ENCODE measurements at places on chromosomes 11 and 22.

DNA sequence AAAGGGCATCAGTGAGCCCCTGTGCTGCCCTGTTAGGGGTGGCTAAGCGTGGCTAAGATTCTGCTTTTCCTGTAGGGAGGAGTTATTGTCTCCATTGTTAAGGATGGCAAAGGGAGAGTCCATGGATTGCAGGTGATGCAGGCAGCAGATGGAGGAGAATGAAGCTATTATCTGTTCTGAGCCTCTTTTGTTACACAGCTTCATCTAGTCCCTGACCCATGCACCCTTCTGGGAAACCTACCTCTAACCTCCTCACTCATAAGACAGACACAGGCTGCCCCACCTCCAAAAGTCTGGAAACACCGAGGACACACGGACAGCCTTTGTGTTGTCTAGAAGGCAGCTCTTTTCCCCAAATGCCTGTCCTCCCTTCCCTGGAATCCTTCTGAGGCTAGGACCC is 13.7 kb downstream of the SMIM38 start:
- DNase-seq = no peak
- peaks cover 11% of the 10 kb centered on the region for H3K4me1 ChIP-seq
- no peak overlapping the region for H3K4me3 ChIP-seq
- no peaks in the 10 kb centered on the region for H3K27me3 ChIP-seq
- no peaks in the 10 kb centered on the region for H3K36me3 ChIP-seq

DNA sequence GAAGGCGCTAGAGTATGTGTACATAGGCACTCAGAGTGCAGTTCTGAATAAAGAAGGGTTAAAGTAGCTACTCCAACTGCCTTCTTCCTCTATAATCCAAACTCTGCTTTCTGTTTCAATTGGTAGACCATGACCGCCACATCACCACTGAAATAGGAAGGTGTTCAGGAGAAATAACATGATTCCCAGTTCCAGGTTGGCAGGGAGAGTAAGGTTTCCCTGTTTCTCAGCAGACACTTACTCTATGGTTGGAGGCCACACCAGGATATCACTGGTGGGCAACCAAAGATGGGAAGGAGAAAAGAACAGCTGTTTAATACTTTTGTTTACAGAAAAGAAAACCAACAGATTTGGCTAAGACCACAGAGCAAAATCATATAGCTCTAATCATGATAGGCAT is 37.9 kb downstream of the PAK1 start:
- H3K4me3 ChIP-seq = no peak overlapping the region
- no peaks in the 10 kb centered on the region for H3K4me1 ChIP-seq
- DNase-seq = no peak
- H3K27me3 ChIP-seq = no peaks in the 10 kb centered on the region
- no peak overlapping the region for H3K27ac ChIP-seq

GRCh38 chr11:84947970-84948580 is 679.1 kb downstream of the DLG2 start:
- no peaks in the 10 kb centered on the region for H3K27me3 ChIP-seq
- H3K36me3 ChIP-seq = no peaks in the 10 kb centered on the region
- H3K4me3 ChIP-seq = no peak overlapping the region
- H3K27ac ChIP-seq = no peak overlapping the region
- H3K4me1 ChIP-seq = no peaks in the 10 kb centered on the region
- DNase-seq = no peak

DNA sequence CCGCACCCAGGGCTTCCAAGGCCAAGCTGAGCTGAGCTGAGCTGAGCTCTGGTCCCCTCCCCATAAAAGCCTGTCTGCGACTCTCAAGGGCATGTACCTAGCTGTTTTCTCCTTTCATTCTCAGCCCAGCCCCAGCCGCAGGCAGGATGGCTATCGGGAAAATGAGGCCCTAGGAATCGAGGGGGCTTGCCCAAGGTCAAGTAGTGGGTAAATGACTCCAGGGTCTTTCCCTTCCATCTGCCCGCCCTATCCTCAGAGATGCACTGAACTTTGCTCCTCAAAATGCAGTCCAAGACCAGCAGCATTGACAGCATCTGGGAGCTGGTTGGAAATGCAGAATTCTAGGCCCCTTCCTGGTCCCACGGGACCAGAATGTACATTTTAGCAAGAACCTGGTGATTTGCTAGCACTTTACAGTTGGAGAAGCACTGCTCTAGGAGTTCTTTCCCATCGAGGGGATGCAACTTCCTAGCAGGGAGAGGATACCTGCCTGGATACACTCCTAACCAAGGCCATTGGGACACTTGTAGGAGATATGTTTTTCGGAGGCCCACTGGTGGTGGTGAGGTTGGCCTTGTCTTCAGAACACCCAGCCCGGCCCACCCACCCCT is 43.2 kb upstream of the ACCSL start:
- no peak overlapping the region for H3K4me3 ChIP-seq
- peaks cover 9% of the 10 kb centered on the region for H3K4me1 ChIP-seq
- H3K27me3 ChIP-seq = no peaks in the 10 kb centered on the region
- no peaks in the 10 kb centered on the region for H3K36me3 ChIP-seq
- H3K27ac ChIP-seq = no peak overlapping the region

GRCh38 chr11:119816660-119817059 is 87.7 kb upstream of the NECTIN1 start:
- H3K4me3 ChIP-seq = no peak overlapping the region
- no peaks in the 10 kb centered on the region for H3K27me3 ChIP-seq
- no peak for DNase-seq
- no peaks in the 10 kb centered on the region for H3K4me1 ChIP-seq
- no peak overlapping the region for H3K27ac ChIP-seq
- H3K36me3 ChIP-seq = no peaks in the 10 kb centered on the region

GRCh38 chr11:66420671-66421476 is at the start of gene NPAS4:
Gene NPAS4 (plus strand): TSS chr11:66421035. CDS start chr11:66421180, 145 bp downstream.
- H3K4me1 ChIP-seq = peaks cover 22% of the 10 kb centered on the region
- DNase-seq = no peak
- peaks cover 29% of the 10 kb centered on the region for H3K36me3 ChIP-seq
- H3K27me3 ChIP-seq = no peaks in the 10 kb centered on the region
- H3K4me3 ChIP-seq = peak within 1 kb of the TSS; percentile 37
- H3K27ac ChIP-seq = peak within 1 kb of the TSS; percentile 21

- peak overlapping the region; percentile 80 for H3K27ac ChIP-seq
- H3K4me3 ChIP-seq = peak overlapping the region; percentile 4
- no peaks in the 10 kb centered on the region for H3K27me3 ChIP-seq
- peak; percentile 73 for DNase-seq
Observed at GRCh38 chr11:8917157-8917825, 6.3 kb downstream of the AKIP1 start.

DNA sequence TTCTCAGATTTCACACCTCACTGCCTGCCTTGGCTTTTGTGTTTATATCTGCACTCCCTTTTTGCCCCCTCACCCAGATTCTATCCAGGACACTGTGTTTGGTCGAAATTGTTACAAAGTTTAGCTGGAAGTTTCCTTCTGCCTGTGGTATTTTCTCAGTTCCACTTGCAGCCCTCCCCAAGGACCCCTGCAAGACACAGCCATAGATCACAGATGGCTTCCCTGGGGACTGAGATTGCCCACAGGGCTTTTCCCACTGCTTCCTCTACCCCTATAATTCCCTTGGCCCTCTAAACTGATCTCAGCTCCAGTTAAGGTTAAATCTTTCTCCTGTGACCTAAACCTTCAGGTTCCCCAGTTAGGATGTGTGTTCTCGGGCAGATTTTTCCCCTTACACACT is 146.1 kb upstream of the C11orf87 start:
- H3K4me1 ChIP-seq = no peaks in the 10 kb centered on the region
- no peak overlapping the region for H3K4me3 ChIP-seq
- no peak overlapping the region for H3K27ac ChIP-seq
- no peaks in the 10 kb centered on the region for H3K36me3 ChIP-seq
- H3K27me3 ChIP-seq = no peaks in the 10 kb centered on the region

- DNase-seq = no peak
- H3K27me3 ChIP-seq = no peaks in the 10 kb centered on the region
- no peak overlapping the region for H3K27ac ChIP-seq
- H3K4me3 ChIP-seq = no peak overlapping the region
- H3K4me1 ChIP-seq = no peaks in the 10 kb centered on the region
Observed at GRCh38 chr11:120123946-120124345, 14.0 kb downstream of the TRIM29 start.

- H3K36me3 ChIP-seq = no peaks in the 10 kb centered on the region
- H3K4me1 ChIP-seq = peaks cover 11% of the 10 kb centered on the region
- no peaks in the 10 kb centered on the region for H3K27me3 ChIP-seq
- H3K27ac ChIP-seq = peak overlapping the region; percentile 61
- H3K4me3 ChIP-seq = peak overlapping the region; percentile 12
- no peak for DNase-seq
Observed at GRCh38 chr11:79173615-79174014, 267.2 kb downstream of the TENM4 start.

GRCh38 chr11:67632175-67632981 is 2.6 kb upstream of the NUDT8 start:
- no peaks in the 10 kb centered on the region for H3K27me3 ChIP-seq
- no peak for DNase-seq
- peaks cover 6% of the 10 kb centered on the region for H3K4me1 ChIP-seq
- no peak overlapping the region for H3K27ac ChIP-seq

GRCh38 chr22:47678636-47679287 is 916.3 kb downstream of the TBC1D22A start:
- no peaks in the 10 kb centered on the region for H3K4me1 ChIP-seq
- no peaks in the 10 kb centered on the region for H3K27me3 ChIP-seq
- no peak for DNase-seq
- no peak overlapping the region for H3K27ac ChIP-seq

- no peaks in the 10 kb centered on the region for H3K36me3 ChIP-seq
- H3K27me3 ChIP-seq = no peaks in the 10 kb centered on the region
- H3K4me3 ChIP-seq = no peak overlapping the region
- no peaks in the 10 kb centered on the region for H3K4me1 ChIP-seq
Observed at GRCh38 chr22:44594951-44595350, 96.9 kb upstream of the RTL6 start.

All from ascending aorta (tissue), 2 donors.